ENCODE measurements at places on chromosomes 16 and 17. TPM values are rescaled to one million over a fixed set of nuclear protein-coding genes. Genes with fewer than 3 reads are reported as not detected.

- no peak for DNase-seq
These were observed 7.7 kb upstream of the MPRIP start for GRCh38 chr17:17034496-17035075.

- DNase-seq: peak; percentile 23
These were observed 28.7 kb upstream of the GAS7 start for GRCh38 chr17:10226930-10227695.

Gene ADAD2
- 0.31 TPM for total RNA-seq

DNA sequence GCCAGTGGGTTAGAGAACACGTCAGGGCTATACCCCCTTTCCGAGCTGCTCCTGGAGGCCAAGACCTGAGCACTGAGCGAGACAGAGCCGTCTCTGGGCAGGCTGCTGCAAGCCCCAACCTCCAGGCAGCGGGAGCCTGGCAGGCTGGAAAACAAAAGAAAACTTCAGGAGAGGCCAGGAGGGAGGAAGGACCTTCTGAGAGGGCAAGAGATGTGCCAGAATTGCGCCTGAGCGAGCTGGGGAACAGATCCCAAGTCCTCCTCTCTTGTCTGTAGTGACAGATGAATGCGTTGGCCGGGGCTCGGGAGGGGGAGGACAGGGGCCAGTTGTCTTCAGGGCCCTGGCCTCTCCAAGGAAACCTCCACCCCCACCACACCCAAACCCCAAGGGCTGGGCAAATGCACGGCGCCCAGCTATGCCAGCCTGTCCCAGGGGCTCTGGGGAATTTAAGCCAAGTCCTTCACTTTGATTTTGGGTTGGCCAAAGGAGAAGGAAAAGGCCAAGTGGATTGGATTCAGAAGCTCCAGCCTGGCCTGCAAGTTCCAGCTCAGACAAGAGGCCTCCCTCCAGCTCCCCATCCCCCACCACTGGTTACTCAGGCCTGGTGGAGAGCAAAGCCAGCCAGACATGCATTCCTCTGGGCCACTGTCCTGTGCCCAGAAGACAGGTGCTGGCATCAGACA lies 18.1 kb downstream of the SDK2 start:
- DNase-seq: peak; percentile 89

- peak; percentile 88 for DNase-seq
These were observed 9.6 kb downstream of the GALK1 start for GRCh38 chr17:75755205-75755901.

Gene TEKT5
- total RNA-seq: 1.0 TPM

DNA sequence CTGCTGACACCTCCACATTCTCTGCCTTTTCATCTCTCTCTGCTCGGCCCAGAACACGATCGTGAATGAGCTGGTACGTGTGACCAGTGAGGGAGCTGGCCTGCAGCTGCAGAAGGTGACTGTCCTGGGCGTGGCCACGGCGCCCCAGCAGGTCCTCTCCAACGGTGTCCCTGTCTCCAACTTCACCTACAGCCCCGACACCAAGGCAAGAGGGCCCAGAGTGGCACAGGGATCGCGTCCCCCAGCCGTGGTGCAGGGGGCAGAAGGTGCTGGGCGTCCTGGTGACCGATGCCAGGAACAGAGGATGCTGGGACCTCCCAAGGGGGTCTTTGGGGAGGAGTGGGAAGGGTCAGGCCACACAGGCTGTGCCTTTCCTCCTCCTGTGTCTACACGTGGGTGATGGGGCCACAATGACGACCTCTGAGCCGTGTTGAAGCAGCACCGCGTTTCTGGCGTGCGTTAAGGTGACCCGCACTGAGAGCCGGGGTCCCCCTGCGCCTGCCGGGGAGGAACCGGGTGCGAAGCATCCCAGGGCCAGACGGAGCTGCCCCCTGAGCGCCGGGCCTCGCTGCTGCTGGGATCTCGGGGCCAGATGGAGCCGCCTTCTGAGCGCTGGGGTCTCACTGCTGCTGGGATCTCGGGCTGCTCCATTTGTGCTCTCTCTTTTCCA lies 17.4 kb downstream of the GAA start:
- DNase-seq: no peak

Gene GAS2L2
- not detected for total RNA-seq

GRCh38 chr16:10370096-10370726 lies 15.7 kb upstream of the ATF7IP2 start:
- no peak for DNase-seq

Gene TAT
- not detected for total RNA-seq

GRCh38 chr16:22380529-22380928 lies 6.1 kb upstream of the CDR2 start:
- DNase-seq: peak; percentile 18

Gene ASGR1
- 0.21 TPM for total RNA-seq

DNA sequence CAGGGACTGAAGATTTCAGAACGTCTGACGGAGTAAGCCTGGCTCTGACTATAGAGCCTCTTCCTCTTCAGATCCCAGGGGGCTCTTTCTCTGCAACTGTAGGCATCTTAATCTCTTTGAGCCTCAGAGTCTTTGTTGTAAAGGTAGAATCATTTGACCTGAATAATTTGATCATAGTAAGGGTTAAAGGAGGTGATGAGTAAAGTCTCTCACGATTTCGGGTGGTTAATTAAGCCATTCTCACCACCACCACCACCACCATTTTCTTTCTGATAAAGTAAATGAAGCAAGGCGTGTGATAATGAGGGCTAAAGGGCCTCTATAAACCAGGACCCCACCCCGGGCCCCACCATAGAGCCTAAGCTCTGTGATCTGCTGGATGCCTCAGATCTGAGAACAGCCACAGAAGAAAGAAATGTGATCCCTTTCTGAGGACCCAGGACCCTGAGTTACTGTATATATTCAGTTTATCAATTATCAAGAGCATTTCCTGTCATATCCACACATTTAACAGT lies 33.0 kb upstream of the ADAMTS18 start:
- no peak for DNase-seq

Gene MFAP4
- total RNA-seq: 77.4 TPM

Gene CNGB1
- 0.41 TPM for total RNA-seq

Gene SMIM36
- not detected for total RNA-seq

Gene ELMO3
- total RNA-seq: 4.0 TPM

Data from tongue (tissue), 3 donors.